ENCODE measurements at places on chromosomes 2 and 18.

GRCh38 chr2:174024524-174025270 is 59.5 kb upstream of the SP3 start:
- no peak for DNase-seq

- DNase-seq, result no peak
Measured at GRCh38 chr2:72539071-72539552, 286.7 kb downstream of the EXOC6B start.

- no peak for DNase-seq
Measured at GRCh38 chr2:120302301-120302700, 43.6 kb upstream of the INHBB start.

DNA sequence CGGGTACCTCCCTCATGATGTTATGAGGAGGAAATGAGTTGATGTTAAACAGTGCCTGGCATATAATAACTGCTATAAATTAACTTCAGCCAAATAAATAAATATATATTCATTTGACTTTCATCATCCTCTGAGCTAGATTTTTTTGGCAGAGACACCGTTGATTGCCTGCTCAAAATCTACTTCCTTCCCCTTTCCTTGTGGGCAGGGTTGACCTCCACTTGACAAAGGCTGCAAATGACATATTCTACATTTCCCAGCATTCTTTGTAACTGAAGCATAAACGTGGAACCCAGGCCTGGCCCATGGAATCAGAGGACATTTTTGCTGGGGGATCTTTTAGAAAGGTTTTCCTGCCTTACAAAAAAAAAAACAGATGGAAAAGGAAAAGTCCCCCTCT is 177.8 kb downstream of the TXNL1 start:
- no peak for DNase-seq
